ENCODE measurements at places on chromosomes 4 and X.

GRCh38 chrX:119981286-119982070 is 37.9 kb upstream of the NKAP start:
- H3K36me3 ChIP-seq = no peaks in the 10 kb centered on the region
- no peak for DNase-seq
- peaks cover 11% of the 10 kb centered on the region for H3K27me3 ChIP-seq
- H3K27ac ChIP-seq = no peak overlapping the region

DNA sequence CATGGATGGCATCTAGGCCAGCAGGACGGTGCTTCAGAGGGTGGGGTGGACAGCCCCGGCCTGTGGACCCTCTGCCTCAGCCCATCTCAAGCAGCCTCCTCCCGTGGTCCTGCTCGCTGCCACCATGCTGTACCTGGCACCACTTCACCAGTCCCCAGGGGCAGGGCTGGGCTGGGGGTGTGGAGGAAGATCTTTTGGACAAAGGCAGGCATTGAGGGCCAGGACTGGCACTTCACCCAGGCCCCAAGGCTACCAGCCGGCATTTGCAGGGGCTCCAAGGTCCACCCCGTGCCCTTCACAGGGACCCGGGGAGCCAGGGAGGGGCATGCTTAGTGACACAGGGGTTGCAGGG is 713 bp downstream of the PLXNB3 start:
- H3K27me3 ChIP-seq = no peaks in the 10 kb centered on the region
- no peak for DNase-seq
- H3K36me3 ChIP-seq = no peaks in the 10 kb centered on the region
- no peak overlapping the region for H3K4me3 ChIP-seq
- H3K4me1 ChIP-seq = peaks cover 9% of the 10 kb centered on the region
- H3K27ac ChIP-seq = no peak overlapping the region

DNA sequence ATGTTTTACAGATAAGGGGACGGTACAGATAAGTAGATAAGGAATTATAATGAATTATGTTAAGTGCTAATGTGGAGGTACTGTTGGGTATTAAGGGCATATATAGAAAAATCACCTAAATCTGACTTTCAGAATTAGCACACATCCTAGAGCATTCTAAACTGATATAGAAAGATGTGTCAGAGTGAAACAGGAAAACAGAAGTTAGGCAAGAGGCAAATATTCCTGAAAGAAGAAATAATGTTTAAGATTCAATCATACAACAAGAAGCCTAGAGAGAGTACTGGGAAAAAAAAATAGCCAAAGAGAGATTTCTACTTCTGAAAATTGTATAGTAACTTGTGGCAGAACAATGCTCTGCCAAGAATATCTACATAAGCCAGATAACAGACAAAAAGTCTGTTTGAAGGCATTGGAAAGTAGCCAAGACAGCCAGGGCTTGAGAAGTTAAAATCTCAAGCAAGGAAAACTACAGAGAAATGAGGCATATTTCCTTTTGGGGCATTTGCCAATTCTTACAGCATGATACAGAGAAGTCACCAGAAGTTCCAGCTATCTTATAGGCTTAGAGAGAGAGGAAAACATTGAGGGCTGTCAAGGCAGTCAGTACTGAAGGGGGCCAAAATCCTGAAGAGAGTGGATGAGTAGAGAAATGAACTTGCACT is 646.0 kb downstream of the RPA4 start:
- DNase-seq = no peak
- no peaks in the 10 kb centered on the region for H3K4me1 ChIP-seq
- H3K4me3 ChIP-seq = no peak overlapping the region
- peaks cover 11% of the 10 kb centered on the region for H3K36me3 ChIP-seq

DNA sequence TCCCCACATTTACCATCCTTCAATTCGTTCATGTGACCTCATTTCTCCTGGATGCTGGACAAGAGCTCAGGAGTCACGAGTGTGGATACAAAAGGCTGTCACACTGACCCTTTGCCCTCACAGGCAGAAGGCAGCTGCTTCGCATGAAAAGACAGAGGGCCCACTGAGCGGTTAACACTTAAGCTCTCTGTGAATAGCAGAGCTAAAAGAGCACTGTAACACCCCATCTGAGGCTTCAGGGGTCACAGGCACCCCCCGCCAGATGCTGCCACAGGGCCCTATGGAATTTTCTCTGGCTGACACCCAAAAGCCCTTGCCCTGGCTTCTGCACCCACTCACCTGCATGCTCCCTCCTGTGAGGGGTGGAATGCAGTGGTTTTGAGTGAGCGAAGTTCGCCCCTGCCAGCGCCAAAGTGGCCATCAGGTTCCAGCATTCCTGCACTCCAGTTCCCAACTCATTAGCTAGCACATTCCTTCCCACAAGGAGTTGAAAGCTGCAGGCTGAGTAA is 360.9 kb downstream of the PPP3CA start:
- peaks cover 4% of the 10 kb centered on the region for H3K27me3 ChIP-seq
- H3K4me3 ChIP-seq = no peak overlapping the region
- no peak for DNase-seq
- H3K27ac ChIP-seq = no peak overlapping the region

DNA sequence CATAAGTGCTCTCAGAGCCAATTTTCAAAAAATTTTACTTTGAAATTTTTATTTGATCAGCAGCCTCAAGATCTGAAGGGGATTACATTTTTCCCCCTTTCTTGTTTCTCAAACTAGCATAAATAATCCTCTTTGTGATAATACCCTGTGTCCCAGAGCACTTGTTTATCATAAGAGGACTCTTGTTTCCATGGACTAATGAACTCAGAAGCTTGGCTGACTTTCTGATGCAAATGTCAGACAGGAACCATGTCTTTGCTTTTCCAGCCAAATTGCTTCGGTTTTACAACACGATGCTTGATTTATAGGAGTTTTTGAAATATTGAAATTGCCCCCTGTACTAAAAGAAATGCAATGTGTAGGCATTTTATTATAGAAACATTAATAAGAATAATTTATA is 859.3 kb upstream of the LCORL start:
- no peaks in the 10 kb centered on the region for H3K4me1 ChIP-seq
- H3K4me3 ChIP-seq = no peak overlapping the region
- H3K36me3 ChIP-seq = no peaks in the 10 kb centered on the region
- H3K27me3 ChIP-seq = no peaks in the 10 kb centered on the region

DNA sequence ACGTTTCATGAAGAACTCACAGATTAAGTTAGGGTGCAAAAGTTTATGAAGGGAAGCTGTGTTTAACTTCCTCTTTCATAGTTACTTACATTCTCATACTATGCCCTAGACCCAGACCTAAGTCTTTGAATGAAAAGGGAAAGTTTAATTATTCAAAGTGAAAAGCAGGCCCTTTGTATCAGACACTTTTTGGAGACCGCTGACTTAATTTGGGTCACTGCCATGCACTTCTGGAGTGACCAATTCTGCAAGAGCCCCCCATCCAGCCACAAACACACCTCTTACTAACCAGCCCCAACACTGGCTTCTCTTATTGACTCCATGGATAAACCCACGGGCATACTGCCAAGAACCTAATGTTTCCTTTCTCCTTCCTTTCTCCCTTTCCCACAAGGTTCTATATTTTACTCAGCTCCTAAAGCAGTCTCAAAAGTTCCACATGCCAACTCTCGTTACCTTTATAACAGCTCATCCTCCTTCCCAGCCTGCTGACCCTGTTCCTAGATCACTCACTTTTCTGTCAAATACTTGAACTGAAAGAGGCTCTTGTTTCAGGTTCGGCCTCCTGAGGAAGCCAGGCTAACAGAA is 34.5 kb downstream of the ABCE1 start:
- DNase-seq = no peak
- no peak overlapping the region for H3K4me3 ChIP-seq
- peaks cover 35% of the 10 kb centered on the region for H3K4me1 ChIP-seq
- H3K27ac ChIP-seq = peak overlapping the region; percentile 71
- no peaks in the 10 kb centered on the region for H3K27me3 ChIP-seq

Measured in activated naive CD8-positive, alpha-beta T cell treated with anti-CD3 and anti-CD28 coated beads for 36 hours (primary cell).